ENCODE measurements at places on chromosomes 7 and 10. TPM values are rescaled to one million over a fixed set of nuclear protein-coding genes. Genes with fewer than 3 reads are reported as not detected.

The NACAD gene
- 0.78 TPM for total RNA-seq

The PLAU gene
- 4.3 TPM for total RNA-seq

The FAM24B gene
- 4.3 TPM for total RNA-seq

The VWDE gene
- 2.6 TPM for total RNA-seq

The GRID2IP gene
- total RNA-seq = 1.0 TPM

The PNLIPRP1 gene
- 3,318 TPM for total RNA-seq

The RAPGEF5 gene
- 151 TPM for total RNA-seq

The CHAT gene
- not detected for total RNA-seq

The ADCK2 gene
- total RNA-seq = 16.1 TPM

The KCND2 gene
- 0.66 TPM for total RNA-seq

The GJD4 gene
- total RNA-seq = not detected

The TYSND1 gene
- 16.2 TPM for total RNA-seq

The SHH gene
- 0.33 TPM for total RNA-seq

DNA sequence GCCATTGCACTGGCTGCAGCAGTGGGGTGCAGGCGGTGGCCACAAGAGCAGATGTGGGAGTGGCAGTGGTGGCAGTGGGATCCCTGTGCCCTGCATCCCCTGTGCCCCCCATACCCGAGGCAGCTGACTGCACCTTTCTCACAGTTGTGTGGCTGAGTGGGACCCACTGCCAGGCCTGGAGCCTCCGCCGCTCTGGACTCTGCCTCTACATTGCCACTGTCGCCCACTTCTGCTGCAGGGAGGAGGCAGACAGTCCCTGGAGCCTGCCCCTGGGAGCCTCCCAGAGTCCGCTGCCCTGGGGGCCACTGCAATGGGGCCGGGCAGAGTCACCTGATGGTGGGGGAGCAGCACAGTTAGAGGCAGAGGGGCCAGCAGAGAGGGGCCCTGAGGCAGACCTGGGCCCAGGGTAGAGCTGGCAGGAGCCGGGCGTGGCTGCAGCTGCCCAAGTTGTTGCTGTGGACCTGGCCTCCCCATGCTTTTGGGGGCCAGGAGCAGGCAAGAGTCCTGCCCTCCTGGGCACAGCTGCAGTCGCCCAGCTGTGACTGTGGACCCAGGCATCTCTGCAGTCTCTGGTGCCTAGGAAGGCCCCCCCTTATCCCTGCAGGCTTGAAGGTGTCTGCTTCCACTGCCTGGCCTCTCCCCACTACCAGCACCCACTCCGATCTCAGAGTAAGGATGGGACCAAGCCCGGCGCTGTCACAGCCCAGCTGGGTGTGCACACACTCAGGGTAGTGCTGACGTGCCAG is 22.2 kb downstream of the FAM241B start:
- DNase-seq = no peak

GRCh38 chr7:151808400-151809145 is 68.3 kb downstream of the PRKAG2 start:
- no peak for DNase-seq

GRCh38 chr10:34801097-34801733 is 13.9 kb downstream of the PARD3 start:
- no peak for DNase-seq

DNA sequence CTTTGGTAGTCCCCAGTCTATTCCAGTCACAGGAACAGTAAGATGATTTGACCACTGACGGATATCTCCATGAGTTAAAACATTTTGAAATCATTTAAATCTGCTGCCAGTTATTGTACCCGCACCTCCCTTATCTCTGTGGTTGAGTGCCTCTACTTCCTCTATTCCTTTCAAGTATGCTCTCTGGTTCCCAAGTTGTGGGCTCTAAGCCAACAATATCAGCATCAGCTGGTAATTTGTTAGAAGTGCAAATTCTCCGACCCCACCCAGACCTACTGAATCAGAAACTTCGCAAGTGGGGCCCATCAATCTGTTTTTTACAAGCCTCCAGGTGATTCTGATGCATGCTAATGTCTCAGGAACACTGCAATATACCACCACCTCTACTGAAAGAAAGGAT is 235.5 kb downstream of the CCSER2 start:
- DNase-seq = no peak

DNA sequence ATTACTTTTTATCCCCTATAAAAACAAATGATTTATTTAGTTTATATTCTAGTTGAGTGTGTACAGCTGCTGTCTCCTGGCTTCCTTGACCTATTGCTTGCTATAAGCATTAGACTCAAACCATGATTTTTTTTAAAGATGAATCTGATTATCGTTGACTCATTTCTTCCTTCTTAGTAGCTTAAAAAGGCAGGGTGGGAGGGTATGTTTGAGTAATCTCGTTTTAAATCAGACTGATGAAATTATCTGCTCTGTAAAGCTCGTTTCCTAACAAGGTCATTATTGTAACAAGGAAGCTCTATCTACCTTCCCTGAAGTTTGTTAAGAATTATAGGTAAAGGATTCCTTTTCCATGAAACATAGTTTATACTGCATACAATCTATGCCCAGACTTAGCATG is 276.3 kb upstream of the KCND2 start:
- no peak for DNase-seq

DNA sequence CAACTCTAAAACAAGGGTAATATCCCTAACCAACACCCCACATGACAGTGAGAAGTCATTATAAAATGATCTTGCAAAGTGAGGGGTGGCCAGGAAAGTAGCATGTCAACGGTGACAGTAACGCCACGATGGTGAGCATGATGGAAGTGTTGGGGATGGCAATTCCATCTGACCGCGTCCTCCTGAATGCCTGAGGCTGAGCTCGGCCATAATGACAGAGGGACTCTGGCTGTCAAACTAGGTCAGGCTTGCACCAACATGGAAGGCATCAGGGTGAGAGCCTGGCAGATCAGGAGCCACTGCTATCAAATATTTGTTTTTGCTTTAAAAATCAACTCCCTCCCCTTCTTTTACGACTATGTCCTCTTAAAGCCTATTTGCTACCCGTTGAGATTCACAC is 55.7 kb upstream of the EFCAB10 start:
- DNase-seq = no peak

GRCh38 chr10:109393425-109393824 is 529.9 kb downstream of the XPNPEP1 start:
- DNase-seq = no peak

- DNase-seq = no peak
These were observed 48.6 kb downstream of the HIP1 start for GRCh38 chr7:75690121-75690523.

GRCh38 chr7:99143521-99143852 is 421 bp downstream of the SMURF1 start:
- DNase-seq = no peak

DNA sequence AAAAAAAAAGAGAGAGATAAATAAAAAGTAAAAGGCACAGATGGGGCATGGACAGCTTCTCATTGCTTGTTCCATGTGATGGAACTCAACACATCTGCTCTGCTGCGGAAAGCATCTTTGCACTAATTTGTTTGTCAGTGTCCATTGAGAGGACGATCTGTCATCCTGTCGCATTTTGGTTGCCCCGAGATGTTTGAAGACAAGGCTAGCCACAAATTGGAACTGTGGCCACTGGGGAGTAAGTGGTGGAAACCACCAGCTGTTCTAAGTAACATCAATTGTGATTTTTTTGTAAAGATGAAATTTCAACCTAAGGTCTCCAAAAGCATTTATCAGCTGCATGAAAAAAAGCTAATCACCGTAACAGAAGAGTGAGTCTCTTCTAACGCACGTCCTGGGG is 312.7 kb downstream of the ADARB2 start:
- no peak for DNase-seq

GRCh38 chr10:104548090-104548489 is 93.0 kb upstream of the SORCS3 start:
- DNase-seq = no peak

DNA sequence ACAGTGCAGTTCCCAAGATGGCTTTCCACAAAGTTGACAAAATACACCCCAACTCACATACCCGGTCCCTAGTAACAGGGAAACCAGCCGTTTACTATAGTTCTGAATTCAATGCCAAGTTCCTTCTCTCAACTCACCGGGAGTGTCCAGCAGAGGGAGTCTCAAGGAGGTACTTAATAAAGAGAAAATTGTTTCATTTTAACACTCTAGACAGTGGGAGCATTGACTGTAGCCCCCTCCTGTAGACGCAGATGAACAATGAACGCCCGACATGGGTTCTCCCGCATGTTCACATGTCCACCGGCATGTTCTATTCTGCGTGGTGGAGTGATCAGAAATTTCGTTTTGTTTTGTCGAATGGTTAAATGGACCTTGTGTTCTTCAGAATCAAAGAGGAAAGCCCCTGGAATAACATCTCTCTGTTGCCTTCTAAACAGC is 1.9 kb downstream of the HIPK2 start:
- DNase-seq = peak; percentile 73

- no peak for DNase-seq
These were observed 645.7 kb downstream of the DNAJB9 start for GRCh38 chr7:109215341-109215740.

DNA sequence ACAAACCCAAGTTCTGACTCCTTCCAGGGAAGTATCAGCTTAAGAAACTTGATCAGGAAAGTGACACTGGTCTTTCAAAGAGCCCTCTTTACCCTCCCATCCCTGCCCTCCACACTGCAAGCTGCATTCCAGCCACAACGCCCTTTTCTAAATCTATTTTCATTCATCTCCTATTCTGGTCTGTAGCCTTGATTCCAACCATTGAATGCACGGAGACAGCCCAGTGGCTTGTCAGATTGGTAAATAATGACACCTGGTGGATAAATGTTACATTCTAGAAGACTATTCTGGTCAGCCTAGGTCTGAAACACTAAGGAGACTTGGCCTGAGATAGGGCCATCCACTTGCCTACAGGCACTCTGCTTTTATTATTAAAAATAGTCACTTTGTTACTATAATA is 20.9 kb downstream of the MORN4 start:
- peak; percentile 19 for DNase-seq

DNA sequence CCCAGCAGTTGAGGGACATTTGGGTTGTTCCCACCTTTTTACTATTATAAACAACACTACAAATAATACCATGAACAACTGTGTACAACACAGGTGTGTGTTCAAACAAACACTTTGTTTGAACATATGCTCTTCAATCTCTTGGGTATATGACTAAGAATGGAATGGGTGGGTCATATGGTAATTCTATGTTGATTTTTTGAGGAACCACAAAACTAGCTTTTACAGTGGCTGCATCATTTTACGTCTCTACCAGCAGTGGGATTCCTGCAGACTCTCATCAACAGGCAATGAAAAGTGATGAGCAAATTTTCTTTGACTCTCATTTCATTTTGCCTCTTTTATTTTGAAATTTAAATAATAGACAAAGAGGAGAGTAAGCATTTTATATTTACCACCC is 116.9 kb upstream of the KLF14 start:
- DNase-seq = no peak

GRCh38 chr7:112420236-112420861 is 29.9 kb upstream of the IFRD1 start:
- DNase-seq = no peak

DNA sequence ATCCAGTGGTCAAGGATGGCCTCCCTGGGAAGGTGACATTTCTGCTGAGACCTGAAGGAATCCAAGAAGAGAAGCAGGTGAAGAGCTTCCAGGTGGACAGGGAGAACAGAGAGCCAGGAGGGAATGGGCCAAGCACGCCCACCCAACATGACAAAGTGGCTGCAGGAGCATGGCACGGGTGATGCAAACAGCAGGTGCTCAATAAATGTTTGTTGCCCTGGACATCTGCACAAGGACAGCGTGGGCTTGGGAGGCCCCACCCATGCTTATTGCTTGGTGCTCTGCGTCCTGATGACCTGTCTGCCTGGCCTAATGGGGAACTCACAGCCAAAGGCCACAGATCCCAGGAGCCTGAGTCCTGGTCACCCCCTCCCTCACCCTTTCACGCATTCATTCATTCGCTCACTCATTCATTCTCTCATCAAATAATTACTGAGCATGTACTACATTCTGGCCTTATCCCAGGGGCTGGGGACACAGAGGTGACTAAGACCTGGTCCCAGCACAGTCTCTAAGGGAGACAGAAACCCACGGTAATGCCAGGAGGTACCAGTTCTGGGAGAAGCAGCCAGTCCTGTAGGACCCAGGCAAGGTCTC is 13.1 kb downstream of the RHBDD2 start:
- DNase-seq = no peak

- peak; percentile 20 for DNase-seq
These were observed 2.7 kb downstream of the VGF start for GRCh38 chr7:101162551-101163278.

DNA sequence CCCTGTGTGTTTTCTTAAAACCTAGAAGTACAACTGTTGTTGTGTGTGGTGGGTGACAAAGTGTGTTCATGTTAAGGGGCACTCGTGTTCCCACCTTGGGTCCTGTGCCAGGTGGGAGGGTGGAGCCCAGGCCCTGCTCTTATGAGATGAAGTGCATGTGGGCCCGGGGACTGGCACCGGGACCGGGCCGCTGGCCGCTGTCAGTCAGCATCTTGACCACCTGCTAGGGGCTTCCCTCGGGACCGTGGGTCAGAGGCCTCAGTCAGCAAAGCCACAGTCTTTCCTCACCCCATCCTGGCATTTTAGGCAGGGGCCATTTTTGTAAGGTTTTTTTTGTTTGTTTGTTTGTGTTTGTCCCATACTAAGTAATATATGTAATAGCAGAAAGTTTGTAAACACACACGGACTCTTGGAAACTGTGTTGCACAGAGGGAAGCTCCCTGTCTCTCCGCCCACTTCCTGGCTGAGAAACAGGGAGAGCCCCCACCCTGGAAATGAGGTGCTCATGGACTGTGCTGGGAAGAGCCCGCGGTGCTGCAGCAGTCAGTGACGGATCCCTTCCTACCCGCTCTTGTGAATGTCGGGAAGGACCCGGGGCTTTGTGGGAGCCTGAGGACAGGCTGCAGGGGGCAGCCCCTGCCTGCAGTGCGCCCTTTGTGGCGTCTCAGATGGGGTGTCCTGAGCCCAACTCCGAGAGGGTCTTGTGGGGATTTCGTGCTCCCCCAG is 13.4 kb downstream of the AGAP3 start:
- no peak for DNase-seq

DNA sequence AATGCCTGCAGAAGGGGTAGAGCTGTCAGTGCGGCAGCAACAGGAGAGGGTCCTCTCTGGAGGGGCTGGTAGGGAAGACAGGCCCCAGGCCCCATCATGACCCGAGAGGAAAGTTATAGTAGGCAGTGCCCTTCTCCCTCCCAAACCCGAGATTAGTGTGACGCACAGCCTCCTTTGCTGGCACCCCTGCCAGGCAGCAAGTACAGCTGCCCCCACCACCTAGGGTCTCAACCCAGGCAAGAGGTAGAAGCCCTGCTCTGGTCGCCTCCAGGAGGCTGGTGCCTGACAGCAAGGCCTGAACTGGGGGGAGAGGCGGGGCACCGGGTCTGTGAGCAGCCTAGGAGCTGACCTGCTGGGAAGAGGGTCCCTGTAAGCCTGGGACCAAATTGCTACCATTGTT is 15.5 kb downstream of the LOXL4 start:
- no peak for DNase-seq

GRCh38 chr10:102773986-102774385 is 30.2 kb downstream of the WBP1L start:
- DNase-seq = no peak

- no peak for DNase-seq
These were observed 2.0 kb downstream of the FLNC start for GRCh38 chr7:128831994-128832879.

- no peak for DNase-seq
These were observed 1208.0 kb downstream of the SORCS1 start for GRCh38 chr10:105956550-105956949.
